ENCODE measurements at places on chromosomes 12 and 14. TPM values are rescaled to one million over a fixed set of nuclear protein-coding genes. Genes with fewer than 3 reads are reported as not detected.

The VDR gene
- not detected for total RNA-seq

The XPOT gene
- 62.6 TPM for total RNA-seq

The GPR84 gene
- not detected for total RNA-seq

The CCDC77 gene
- 39.1 TPM for total RNA-seq

The STXBP6 gene
- 13.8 TPM for total RNA-seq

The FAM222A gene
- 5.9 TPM for total RNA-seq

The SYNE3 gene
- total RNA-seq = 2.2 TPM

The RGS6 gene
- total RNA-seq = 13.5 TPM

The HOXC10 gene
- not detected for total RNA-seq

The SERPINA10 gene
- total RNA-seq = not detected
